ENCODE measurements at places on chromosomes 2 and 18.

GRCh38 chr2:39069136-39069515 is 51.7 kb downstream of the SOS1 start:
- DNase-seq: no peak

GRCh38 chr2:122433123-122433754 is 677.8 kb downstream of the TSN start:
- DNase-seq: no peak

DNA sequence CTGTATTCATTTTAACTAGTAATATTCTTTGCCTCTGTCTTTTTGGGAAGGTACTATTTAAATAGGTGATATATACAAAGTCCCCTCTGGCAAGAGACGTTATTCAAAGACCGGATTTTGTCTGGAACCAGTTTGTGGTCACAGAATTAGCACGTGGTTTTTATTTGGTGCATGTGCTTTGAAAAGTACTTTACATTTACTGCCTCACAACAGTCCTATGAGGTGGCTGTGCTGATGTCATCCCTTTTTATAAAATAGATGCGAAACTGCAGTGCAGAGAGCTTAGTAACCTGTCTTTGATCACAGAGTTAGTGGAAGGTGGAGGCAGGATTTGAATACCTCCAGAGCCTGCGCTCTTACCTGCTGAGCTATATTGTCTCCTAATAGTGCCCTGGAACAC is 4.0 kb downstream of the LPIN1 start:
- no peak for DNase-seq

DNA sequence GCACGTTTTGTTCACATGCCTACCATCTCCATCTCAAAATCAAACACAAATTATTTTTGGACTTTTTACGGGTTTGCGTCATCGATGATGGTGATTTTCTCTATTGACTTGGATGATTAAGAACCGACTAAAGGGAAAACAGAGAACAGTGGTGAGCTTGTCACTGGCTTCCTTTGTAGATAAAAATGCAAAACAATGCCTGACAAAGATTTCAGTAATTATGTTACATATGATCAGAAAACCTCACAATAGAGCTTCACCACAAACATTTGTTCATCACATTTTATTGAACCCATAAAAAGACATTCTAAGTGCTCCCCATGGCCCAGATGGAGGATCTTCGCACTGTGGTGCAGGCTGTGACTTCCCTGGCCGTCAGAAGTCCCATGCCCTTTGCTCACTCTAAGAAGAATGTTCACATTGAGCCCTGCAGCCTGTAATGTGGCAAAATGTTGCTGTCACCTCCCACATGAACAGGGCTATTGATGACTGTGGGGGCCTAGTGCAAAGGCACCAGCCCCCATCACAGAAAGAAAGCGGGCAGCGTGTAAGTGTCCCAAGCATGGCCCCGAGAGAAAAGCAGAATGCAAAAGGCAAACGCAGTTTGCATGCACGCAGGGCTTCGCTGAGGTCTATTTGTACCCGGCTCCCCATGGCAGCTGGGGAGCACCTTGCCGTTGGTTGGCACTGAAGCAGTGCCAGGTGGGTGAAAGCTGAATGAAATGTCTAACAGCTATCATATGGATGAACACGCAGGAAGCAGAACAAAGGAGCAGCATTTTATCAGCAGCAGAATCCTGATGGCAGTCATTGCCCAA is 60.6 kb downstream of the BCL2 start:
- no peak for DNase-seq

DNA sequence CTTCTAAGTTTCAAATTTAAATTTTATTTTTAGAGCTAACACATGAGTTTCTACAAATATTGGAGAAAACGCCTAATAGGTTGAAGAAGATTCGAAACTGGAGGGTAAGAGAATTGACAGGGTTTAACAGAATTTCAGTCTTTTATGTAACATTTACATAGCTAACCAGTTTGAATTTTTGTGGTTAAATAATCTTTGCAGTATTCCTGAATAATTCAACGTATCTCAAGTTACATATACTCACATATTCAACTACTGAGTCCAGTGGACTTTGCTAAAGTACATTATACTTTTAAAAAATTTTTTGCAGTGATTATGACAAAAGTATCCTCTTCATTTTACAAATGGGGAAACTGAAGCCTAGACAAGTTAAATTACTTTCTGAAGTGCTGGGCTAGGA is 34.0 kb downstream of the CCNT2 start:
- DNase-seq: no peak

- DNase-seq: peak; percentile 95
Observed at GRCh38 chr2:98464772-98465310, 20.2 kb downstream of the INPP4A start.

DNA sequence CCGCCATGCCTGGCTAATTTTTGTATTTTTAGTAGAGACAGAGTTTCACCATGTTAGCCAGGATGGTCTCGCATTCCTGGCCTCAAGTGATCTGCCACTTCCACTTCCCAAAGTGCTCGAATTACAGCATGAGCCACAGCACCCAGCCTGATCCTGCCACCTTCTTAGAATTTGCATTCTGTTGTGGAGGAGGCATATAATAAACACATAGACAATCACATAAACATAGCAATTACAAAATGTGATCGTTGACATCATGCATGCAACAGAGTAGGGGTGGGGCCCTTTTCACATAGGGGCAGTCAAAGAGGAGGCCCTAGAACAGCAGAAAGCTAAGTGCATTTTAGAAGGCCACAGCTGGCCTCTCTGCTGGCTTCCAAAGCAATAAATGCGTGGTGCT is 39.9 kb upstream of the TSPYL6 start:
- DNase-seq: no peak

DNA sequence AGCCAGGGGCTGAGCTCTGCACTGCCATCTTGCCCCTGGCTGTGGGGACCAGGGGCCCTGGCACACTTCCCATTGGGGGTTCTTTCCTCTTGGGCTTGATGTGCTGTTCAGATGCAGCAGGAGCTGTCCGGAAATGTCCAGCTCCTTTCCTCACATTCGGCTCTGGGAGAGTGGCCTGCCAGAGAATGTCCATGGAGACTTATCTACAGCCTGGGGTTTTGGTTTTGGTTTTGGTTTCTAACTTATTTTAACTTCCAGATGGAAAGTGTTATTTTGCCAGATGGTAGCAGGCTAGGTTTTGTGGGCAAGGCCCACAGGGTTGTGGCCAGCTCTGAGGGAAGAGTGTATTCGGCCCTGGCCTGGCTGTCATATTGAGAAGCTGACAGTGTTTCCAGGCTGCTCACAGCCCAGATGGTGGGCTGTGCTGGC is 177.3 kb downstream of the ANKRD30B start:
- DNase-seq: no peak

- no peak for DNase-seq
Observed at GRCh38 chr2:205727174-205727573, 44.9 kb downstream of the NRP2 start.

DNA sequence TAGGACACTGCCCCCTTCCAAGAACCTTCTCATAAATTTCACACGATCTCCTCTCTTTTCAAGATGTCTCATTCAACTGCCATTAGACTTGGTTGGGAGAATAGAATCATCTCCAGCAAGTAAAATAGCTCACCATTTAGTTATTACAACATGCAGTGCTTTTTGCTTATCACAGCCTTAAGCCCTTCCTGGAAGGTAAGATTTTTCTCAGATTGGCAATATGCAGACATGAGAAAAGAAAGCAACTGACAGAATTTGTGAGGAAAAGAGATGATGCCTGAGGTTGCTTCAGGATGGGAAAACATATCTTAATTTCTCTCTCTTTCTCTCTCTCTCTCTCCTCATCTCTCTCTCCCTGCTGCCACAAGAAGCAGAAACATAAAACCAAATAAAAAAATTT is 855.1 kb upstream of the ACVR2A start:
- DNase-seq: no peak

DNA sequence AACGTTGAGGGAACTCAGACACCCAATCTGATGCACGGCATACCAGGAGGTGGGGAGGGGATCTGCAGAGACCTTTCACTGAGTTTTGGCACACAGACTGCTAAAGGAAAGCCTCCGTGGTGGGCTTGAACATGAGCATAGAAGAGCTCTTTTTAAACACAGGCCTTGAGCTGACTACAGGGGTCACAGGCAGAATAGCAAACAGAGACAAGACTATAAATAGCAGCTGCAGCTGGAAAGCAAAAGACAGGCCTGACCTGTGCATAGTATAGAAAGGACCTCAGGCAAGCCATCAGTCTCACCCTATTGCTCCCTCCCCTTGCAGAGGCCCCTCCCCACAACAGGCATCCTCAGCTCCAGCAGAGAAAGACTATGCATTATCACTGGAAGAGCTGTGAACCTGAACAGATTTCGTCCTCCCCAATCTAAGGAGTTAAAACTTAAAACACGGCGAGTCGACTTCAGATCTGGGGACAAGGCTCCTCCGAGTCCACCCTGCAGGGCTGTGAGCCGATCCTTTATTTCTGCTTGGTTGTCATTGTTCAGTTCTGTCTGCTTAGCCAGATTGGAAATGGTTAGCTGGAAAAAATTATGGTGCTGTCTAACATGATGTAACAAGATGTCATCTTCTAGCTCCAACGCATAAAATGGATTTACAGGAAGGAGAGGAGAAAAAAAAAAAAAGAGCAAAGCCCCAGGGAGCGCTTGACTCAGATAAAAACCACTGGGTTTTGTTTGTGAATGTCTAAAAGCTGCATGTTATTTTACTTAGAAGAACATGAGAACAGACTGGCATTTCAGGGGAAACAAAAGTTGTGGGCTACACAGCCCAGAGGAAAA is 25.2 kb upstream of the LCLAT1 start:
- no peak for DNase-seq

- DNase-seq: no peak
Observed at GRCh38 chr18:43382641-43383403, 105.5 kb upstream of the SYT4 start.

- no peak for DNase-seq
Observed at GRCh38 chr2:9830685-9831410, 12.4 kb upstream of the TAF1B start.

DNA sequence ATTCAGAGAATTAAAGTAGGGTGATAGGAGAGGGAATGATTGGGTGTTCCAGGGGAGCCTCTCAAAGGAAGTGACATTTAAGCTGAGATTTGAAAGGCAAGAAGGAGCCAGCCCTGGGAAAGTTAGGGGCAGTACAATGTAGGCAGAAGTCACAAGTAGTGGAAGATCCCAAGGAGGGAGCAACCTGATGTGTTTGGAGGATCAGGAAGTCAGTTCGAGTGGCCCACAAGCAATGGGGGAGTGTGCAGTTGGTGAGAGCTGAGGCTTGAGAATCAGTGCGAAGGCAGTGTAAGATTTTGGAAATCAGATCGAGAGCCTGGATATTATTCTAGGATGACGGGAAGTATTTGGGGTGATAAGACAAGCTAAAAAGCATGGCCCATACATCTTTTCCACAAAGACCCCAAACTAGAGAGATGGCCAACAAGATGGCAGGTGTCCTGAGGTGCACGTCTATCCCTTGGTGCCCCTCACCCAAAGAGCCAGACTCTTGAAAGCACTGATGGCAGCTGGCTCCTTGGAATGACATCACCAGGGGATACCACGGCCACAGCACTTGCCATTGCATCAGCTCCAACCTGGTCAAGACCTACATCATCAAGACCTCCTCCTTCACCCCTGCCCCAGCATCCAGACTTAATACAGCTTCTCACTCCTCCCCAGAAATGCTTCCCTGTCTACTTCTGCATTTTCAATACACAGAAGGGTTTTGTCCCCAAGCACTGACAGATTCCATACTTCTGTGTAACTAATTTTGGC is 127.3 kb downstream of the BCL2 start:
- DNase-seq: no peak

DNA sequence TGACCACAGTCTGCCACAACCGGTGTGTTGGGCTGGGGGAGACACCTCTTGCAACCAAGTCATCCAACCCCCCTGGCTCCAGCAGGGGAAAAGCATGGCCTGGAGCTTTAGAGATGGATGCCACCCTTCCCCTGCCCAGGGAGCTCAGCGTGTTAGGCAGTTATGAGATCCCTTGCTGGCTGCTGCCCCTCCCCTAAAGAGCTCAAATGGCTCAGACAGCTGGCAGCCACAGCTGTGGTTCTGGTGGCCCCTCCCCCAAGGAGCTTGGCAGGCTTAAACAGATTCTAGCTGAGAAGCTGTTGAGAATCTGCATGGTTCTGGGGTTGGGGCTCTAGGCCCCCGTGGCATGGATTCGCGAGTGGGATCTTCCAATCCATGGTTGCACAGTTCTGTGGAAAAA is 64.7 kb downstream of the TEX51 start:
- no peak for DNase-seq

- no peak for DNase-seq
Observed at GRCh38 chr2:172869861-172870260, 134.2 kb downstream of the RAPGEF4 start.

- DNase-seq: peak; percentile 5
Observed at GRCh38 chr2:229586746-229587705, 127.3 kb downstream of the DNER start.

- DNase-seq: no peak
Observed at GRCh38 chr18:54696616-54697293, 105.7 kb downstream of the DYNAP start.

DNA sequence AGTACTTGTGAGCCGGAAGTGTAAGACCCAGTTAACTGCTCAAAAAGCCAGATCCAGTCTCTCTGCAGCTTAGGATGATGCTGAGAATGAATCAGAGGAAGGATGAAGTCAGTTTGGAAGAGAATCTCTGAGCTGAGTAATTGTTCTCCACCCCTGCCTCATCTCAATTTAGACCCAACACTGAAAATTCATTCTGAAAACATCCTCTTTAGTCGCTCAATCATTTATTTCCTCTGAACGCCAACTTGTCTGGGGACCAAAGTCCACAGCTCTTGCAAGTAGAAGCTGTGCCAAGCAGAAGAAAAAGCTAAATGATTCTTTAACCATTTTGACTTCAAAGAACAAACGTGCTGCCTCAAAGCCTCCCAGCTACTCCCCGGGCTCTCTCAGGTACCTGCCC is 177.1 kb upstream of the KLHL29 start:
- no peak for DNase-seq

DNA sequence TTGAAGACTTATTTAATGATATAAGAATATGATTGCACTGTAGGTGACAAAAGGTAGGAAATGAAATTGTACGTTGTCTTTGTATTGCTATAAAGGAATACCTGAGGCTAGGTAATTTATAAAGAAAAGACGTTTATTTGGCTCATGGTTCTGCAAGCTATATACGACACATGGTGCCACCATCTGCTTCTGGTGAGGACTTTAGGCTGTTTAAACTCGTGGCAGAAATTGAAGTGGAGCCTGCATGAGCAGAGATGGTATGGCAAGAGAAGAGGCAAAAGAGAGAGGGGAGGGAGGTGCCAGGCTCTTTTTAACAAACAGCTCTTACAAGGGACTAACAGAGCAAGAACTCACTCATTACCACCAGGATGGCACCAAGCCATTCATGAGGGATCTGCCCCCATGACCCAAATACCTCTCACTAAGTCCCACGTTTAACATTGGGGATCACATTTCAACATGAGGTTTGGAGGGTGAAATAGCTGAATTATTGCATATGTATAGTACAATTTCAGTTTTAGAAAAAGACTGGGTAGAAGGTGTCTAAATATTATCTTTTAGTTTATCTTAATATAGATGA is 86.8 kb downstream of the GULP1 start:
- no peak for DNase-seq

DNA sequence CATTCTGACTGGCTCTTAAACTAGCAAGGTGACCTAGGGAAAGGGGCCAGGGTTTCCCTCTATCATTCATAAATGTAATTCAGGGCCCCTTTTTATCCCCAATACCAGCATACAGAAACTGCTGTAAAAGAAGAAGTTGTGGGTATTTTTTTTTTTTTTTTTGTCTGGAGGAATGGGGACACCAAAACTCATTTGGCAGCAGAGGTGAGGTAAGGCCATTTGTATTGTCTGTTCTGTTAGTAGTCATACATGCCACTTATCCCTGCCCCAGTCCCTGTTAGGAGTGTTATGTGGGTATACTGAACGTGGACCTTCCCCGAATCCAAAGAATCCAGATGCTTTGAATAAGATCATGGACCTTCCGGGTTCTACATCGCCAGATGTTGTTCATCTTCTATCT is 1.7 kb downstream of the SEPTIN2 start:
- no peak for DNase-seq
